C1 segment of cervical spinal cord (tissue), 14 donors: ENCODE measurements at places on chromosomes 5 and 9.

GRCh38 chr9:113403646-113404045, 2.6 kb upstream of the ALAD start:
- no peak for DNase-seq

- DNase-seq: no peak
These were observed 68.0 kb downstream of the ZNF366 start for GRCh38 chr5:72439192-72439591.

DNA sequence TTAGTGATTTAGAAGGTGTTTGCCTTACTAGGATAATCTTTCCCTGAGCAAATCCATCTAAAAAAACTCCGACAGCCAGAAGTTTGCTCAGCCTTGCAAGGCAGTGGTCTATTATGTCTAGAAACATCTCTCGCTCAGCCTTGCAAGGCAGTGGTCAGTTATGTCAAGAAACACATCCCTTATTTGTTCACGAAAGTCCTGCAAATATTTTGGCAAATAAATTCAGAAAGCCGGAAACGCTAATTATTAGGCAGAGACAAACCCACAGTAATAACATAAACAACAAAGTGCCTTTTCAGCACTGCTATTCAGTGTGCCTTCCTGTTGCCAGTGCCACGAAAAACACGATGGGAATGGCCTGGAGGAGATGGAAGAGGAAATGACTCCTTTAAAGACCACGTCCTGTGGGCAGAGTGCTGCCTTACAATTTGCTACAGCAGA, 184.5 kb downstream of the GNAQ start:
- no peak for DNase-seq

- no peak for DNase-seq
These were observed 16.9 kb downstream of the ZNF189 start for GRCh38 chr9:101415578-101415977.

- no peak for DNase-seq
These were observed 153.6 kb upstream of the ELL2 start for GRCh38 chr5:96115147-96115807.

- DNase-seq: no peak
These were observed 1044.2 kb downstream of the TLE4 start for GRCh38 chr9:80615964-80616363.

GRCh38 chr9:114919611-114920010, 10.8 kb downstream of the TNFSF8 start:
- DNase-seq: no peak

- no peak for DNase-seq
These were observed 1.9 kb downstream of the NR5A1 start for GRCh38 chr9:124505006-124505900.

DNA sequence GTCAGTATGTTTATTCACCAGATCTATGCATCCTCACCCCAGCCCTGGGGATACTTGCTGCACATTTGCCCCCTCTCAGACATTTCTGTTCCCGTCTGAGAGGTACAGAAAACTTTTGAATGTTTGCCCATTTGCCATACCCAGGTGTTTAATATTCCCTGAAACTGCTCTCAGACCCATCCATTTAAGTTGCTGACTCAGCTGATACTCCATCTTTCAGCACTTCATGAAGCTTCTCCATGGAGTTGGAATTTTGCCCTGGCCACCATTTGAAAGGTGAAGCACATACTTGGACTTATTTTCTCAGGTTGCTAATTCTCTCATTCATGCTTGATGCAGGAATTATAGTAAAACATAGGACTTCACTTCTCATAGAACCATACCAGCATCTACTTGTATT, 203.9 kb upstream of the OR13F1 start:
- no peak for DNase-seq
